Hindlimb muscle (tissue), 1 donor: ENCODE measurements at places on chromosomes 7 and 10.
A peak's percentile ranks its signal among the peaks of the same experiment; 100 is the strongest.

DNA sequence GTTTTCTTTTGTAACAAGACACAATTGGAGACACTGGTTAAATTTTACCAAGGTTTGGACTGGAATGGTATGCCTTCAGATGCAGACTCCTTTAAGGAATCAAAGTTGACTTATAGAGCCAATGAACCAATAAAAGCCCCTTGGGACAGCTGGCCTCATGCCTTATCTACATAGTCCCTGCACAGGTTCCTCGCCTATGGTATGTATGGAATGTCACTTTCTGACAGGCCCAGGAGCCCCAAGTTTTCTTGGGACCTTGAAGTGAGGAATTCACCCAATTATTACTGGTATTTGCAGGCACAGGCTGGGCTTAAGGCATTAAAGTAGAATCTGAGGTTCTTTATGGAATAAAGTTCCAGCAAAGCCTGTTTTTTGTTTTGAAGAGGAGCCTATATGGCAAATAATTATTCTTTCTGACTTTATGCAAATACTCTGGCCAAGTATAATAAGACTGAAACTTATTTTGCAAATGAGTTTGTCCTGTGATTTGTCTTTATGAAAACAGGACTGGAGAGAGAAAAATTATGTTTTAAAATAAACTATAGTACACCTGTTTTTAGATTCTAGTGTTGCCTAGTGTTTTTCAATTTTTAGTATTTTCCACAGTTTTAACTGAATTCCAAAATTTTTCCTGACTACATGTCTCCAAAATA lies 24.1 kb upstream of the DNMBP start:
- DNase-seq: no peak

- no peak for DNase-seq
Observed at GRCh38 chr7:149524394-149524793, 26.8 kb upstream of the ZNF746 start.

DNA sequence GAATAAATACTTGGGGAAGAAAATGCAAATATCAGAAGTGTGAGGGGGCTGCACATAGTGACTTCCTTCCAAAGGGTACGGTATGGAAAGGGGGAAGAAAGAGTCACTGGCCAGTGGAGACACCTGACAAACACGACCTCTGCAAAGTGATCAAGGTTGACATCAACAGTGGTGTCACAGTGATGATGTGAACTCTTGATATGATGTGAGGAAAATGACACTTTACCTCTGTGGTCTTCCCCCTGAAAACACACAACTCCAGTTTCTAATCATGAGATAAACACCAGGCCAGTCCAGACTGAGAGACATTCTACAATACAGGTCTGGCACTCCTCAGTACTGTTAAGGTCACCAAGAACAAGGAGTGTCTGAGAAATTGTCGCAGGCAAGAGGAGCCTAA lies 169.7 kb downstream of the BUB3 start:
- no peak for DNase-seq

GRCh38 chr7:38006559-38006958 lies 86.1 kb downstream of the EPDR1 start:
- DNase-seq: no peak

DNA sequence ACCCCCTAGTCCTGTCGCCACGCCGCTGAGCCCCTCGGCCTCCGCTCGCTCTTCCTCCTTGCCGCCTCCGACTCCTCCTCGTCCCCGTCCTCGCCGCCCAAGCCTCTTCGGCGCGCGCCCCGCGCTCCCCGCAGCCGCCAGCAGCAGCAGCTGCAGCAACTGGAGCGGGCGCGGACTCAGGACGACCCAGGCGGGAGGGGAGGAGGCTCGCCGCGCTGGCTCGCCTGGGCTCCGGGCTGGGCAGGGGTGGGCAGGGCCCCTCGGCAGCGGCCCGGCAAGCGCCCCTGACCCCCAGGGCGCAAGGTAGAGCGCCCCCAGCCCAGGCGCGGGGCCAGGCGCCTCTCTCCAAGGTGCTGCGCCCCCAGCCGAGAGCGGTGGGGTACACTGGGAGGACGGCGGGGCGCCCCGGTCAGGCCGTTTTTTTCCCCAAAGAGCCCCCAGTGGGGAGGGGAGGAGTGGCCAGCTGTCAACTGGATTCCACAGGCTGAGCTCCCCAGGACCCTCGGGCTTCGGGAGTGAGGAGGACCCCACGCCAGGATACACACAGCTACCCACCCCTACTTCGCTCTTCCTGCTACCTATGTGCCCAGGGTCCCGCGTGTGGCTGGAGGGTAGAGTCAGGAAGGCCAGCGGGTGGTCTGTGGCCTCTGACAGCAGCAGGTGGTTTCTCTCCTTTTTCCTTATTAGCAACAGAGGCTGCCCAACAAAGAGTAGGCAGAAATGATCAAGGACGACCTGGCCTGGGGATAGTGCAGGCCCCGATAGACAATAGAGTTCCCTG lies 903 bp upstream of the KCNMA1 start:
- DNase-seq: peak; percentile 68

GRCh38 chr10:6202098-6202683 lies 541 bp upstream of the PFKFB3 start:
- no peak for DNase-seq

DNA sequence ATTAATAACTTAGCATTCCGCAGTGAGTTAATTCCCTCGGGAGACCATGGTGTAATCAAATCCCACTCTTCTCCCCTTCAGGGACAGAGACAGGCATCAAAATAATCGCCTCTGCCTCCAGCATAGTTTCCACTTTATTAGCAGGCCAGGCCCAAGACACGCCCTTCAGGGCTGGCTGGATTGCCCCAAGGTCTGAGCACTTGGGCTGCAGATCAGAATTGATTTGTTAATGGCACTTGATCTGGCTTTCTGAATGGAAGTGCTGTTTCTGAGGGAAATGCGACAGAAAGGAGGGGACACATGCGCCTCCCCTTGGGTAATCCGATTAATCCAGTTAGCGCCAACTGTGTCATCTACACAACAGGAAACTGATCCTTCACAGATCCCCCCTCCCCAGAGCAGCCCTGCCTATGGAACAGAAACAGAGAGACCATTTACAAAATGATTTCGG lies 15.6 kb downstream of the CHAT start:
- no peak for DNase-seq

- DNase-seq: no peak
Observed at GRCh38 chr10:28797904-28798371, 120.6 kb downstream of the BAMBI start.

- no peak for DNase-seq
Observed at GRCh38 chr7:3380886-3381685, 80.0 kb downstream of the SDK1 start.

GRCh38 chr7:80273327-80273726 lies 138.7 kb downstream of the GNAI1 start:
- no peak for DNase-seq

GRCh38 chr7:97479740-97480290 lies 252.1 kb upstream of the TAC1 start:
- DNase-seq: no peak

GRCh38 chr10:74419491-74419951 lies 268.5 kb downstream of the ADK start:
- no peak for DNase-seq

GRCh38 chr10:73875139-73875475 lies 752 bp upstream of the CAMK2G start:
- no peak for DNase-seq

DNA sequence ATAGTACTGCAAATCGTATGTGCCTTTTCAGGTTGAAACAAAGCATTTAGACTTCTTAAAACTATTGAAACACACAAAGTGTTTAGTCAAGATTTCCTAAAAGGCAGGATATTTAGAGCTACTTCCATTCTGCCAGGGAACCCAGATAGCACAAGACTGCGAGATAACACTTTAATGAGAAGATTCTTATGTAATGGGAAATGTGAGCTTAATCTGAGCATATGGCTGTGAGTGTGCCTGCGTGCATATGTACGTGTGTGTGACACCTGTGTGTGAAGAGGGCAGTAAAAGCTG lies 14.3 kb upstream of the JCAD start:
- no peak for DNase-seq

- no peak for DNase-seq
Observed at GRCh38 chr10:22054961-22055360, 51.4 kb upstream of the DNAJC1 start.

DNA sequence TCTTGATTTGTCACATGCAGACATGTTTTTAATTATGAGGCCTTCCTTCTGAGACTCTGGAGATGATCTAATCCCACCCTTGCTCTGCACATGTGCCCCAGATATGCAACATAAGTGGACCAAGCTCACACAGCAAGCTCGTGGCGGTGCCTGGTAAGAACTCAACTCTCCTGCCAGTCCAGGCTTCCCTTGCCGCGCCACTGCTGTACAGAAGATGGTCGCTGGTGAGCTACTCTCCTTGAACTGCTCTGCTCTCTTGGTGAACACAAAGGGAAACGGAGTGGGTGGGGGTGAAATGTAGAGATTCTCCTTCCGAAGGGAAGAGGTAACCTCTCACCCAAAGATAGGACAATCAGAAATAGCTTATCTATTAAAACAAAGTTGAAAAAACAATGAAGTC lies 25.7 kb downstream of the MYOF start:
- no peak for DNase-seq

DNA sequence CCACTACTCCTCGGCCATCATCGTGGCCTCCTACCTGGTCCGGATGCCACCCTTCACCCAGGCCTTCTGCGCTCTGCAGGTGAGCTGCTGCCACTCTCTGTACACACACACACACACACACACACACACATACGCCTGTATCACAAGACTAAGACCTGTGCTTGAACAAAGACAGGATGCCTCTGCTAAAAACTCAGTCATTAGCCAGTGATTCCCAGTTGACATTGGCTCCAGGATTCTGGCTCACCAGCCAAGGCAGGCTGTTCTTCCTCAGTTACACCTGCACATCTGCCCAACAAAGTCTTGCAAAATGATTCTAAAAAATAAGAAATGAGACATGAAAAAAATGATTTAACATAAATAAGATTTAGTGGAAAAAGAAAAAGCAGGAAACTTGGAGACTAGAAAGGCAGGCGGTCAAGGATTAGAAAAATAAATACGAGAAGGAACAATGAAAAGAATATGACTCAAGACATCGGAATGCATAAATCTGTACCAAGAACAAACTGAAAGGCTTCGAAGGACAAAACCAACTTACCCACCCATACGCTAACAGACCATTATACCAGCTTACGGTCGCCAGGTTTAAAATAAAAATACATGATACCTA lies 7.4 kb upstream of the LRRC18 start:
- DNase-seq: no peak

GRCh38 chr10:11209830-11210181 lies 192.1 kb downstream of the CELF2 start:
- DNase-seq: peak; percentile 34
